ENCODE measurements at places on chromosomes 3 and 15. TPM values are rescaled to one million over a fixed set of nuclear protein-coding genes. Genes with fewer than 3 reads are reported as not detected.

GRCh38 chr3:116186049-116186448 is 259.2 kb downstream of the LSAMP start:
- H3K4me3 ChIP-seq: no peak overlapping the region
- no peaks in the 10 kb centered on the region for H3K27me3 ChIP-seq
- no peaks in the 10 kb centered on the region for H3K4me1 ChIP-seq
- no peak for DNase-seq

DNA sequence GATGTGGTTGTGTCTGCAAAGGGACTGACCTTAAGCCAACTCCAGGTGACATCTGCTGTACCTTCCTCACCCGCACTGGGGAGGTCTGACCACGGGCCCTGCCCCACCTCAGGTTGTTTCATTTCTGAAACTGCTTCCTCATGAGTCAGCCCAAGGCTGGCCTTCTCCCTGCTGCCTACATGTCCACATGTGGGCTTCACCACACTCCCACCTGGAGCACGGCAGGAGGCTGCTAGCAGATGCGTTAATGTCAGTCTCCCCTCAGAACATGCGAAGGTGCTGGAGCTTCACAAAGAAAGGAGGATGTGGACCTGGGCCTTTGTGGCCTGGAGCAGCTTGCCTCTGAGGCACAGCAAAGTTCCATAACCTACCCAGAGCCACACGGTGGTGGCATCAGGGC is 69.4 kb upstream of the PLXNA1 start:
- peak; percentile 61 for DNase-seq
- no peak overlapping the region for H3K27ac ChIP-seq
- H3K36me3 ChIP-seq: no peaks in the 10 kb centered on the region
- H3K4me1 ChIP-seq: no peaks in the 10 kb centered on the region

- no peak overlapping the region for H3K27ac ChIP-seq
- no peaks in the 10 kb centered on the region for H3K36me3 ChIP-seq
- H3K27me3 ChIP-seq: no peaks in the 10 kb centered on the region
- no peaks in the 10 kb centered on the region for H3K4me1 ChIP-seq
- no peak overlapping the region for H3K4me3 ChIP-seq
- no peak for DNase-seq
Observed at GRCh38 chr15:78978601-78979179, 33.8 kb upstream of the CTSH start.

DNA sequence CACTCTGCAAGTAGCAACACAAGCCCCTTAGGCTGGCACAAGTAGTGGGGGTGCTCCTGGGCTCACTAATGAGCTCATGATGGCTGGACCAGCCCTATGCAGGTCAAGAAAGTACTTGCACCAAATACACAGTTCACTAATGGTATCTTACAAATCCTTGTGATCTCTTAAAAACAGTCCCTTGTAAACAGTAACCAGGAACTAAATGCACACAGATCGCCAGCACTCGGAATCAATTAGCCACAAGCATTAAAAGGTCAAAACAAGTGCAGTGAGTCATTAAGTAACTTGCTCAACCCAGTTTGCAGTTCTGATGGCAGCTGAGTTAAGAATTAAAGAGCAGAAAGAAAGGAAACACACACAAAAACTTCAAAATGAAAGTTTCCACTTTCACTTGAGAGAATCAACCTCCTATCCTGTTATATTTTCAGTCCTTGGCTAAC is 43.2 kb downstream of the ARHGEF3 start:
- H3K4me3 ChIP-seq: no peak overlapping the region
- H3K36me3 ChIP-seq: no peaks in the 10 kb centered on the region
- no peak for DNase-seq
- H3K4me1 ChIP-seq: no peaks in the 10 kb centered on the region
- H3K27ac ChIP-seq: no peak overlapping the region
- H3K27me3 ChIP-seq: no peaks in the 10 kb centered on the region

GRCh38 chr3:128524374-128525299 is 31.6 kb upstream of the GATA2 start:
- DNase-seq: no peak
- no peaks in the 10 kb centered on the region for H3K27me3 ChIP-seq
- no peak overlapping the region for H3K4me3 ChIP-seq
- no peaks in the 10 kb centered on the region for H3K36me3 ChIP-seq
- no peak overlapping the region for H3K27ac ChIP-seq

- H3K27ac ChIP-seq: no peak overlapping the region
- no peak overlapping the region for H3K4me3 ChIP-seq
- no peaks in the 10 kb centered on the region for H3K27me3 ChIP-seq
- H3K36me3 ChIP-seq: no peaks in the 10 kb centered on the region
- no peaks in the 10 kb centered on the region for H3K4me1 ChIP-seq
Observed at GRCh38 chr15:51889486-51889885, 60.0 kb downstream of the TMOD3 start.

The SCN5A gene
- 2.0 TPM for total RNA-seq

The ISL2 gene
- not detected for total RNA-seq

The SLC2A2 gene
- total RNA-seq: not detected

DNA sequence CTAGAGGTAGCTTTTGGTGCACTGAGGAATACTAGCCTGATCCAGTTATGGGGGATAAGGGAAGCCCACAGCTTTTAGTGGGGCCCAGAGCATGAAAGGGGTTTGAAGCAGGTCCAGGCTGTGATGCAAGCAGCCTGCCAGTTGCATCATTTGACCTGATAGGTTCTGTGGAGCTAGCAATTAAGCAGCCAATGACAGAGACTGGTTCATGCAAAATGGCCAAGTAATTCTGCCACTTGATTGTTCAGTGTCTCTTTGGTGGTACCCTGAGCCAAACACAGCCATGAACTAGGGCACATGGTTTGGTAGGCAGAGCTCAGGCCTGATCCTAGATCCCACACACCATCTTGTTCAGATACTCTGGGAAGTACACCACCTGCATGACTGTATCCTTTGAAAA is 91.0 kb upstream of the PRR23C start:
- H3K27ac ChIP-seq: no peak overlapping the region
- DNase-seq: no peak
- H3K36me3 ChIP-seq: no peaks in the 10 kb centered on the region

The STXBP5L gene
- not detected for total RNA-seq

DNA sequence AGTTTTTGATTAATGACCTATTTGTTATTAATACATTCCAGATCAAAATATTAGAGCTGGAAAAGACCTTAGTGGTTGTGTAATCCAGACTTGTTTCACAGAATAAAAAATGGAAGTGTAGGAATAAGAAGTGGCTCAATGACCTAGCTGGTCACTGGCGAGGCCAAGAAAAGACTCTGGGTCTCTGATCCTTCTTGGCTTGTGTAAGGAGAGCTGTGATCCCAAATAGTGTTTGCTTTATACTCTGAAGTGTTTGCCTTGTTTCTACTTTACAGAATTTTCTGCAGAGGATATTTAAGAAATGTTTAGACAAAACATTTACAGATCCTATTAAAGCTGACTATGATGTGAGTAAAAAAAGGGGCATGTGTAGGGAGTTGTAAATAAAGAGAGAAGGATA is 7.1 kb downstream of the C3orf85 start:
- H3K4me1 ChIP-seq: no peaks in the 10 kb centered on the region
- H3K36me3 ChIP-seq: no peaks in the 10 kb centered on the region
- H3K27ac ChIP-seq: no peak overlapping the region
- peaks cover 3% of the 10 kb centered on the region for H3K27me3 ChIP-seq
- no peak overlapping the region for H3K4me3 ChIP-seq
- DNase-seq: no peak

GRCh38 chr3:56042326-56042951 is 425.8 kb downstream of the ERC2 start:
- H3K27me3 ChIP-seq: no peaks in the 10 kb centered on the region
- DNase-seq: no peak
- H3K4me1 ChIP-seq: no peaks in the 10 kb centered on the region
- no peak overlapping the region for H3K4me3 ChIP-seq
- no peak overlapping the region for H3K27ac ChIP-seq

GRCh38 chr15:29430831-29431230 is 161.2 kb upstream of the NSMCE3 start:
- DNase-seq: no peak
- H3K27ac ChIP-seq: no peak overlapping the region
- no peaks in the 10 kb centered on the region for H3K27me3 ChIP-seq
- no peak overlapping the region for H3K4me3 ChIP-seq
- H3K36me3 ChIP-seq: no peaks in the 10 kb centered on the region

DNA sequence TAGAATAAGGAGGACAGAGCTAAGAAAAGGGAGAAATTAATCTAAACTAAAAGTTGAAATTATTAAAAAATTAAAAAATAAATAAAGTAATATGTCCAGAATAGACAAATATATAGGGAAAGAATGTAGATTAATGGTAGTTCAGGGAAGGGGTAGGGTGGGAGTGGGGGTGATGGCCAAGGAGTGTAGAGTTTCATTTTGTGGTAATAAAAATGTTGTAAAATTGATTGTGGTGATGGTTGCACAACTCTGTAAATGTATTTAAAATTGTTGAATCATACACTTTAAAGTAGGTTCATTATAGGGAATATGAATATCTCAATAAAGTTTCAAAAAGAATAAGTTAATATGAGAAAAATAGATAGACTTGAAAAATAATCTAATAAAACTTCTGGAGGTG is 21.0 kb upstream of the FNDC3B start:
- H3K4me1 ChIP-seq: no peaks in the 10 kb centered on the region
- no peaks in the 10 kb centered on the region for H3K36me3 ChIP-seq
- no peak overlapping the region for H3K4me3 ChIP-seq

GRCh38 chr3:21142031-21142430 is 609.0 kb downstream of the ZNF385D start:
- no peaks in the 10 kb centered on the region for H3K36me3 ChIP-seq
- no peak overlapping the region for H3K27ac ChIP-seq
- no peak for DNase-seq
- H3K4me3 ChIP-seq: no peak overlapping the region

DNA sequence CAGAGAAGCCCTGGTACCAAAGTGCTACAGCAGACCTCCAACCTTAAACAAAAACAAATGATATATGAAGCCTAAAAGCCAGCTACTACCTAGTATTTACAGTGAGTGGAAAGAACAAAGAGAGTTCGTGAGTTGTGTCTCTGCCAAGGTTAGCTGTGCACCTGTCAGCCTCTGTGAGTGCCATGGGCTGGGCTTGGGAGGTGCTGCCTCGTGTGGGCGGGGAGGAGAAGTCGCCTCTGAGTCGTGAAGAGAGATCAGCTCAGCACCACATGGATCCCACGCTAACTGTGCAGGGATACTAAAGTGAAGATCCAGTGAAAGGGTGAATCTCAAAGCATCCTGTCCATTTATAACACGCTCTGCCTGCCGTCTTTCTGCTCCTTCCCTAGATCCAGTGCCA is 101.9 kb downstream of the CHDH start:
- no peak overlapping the region for H3K27ac ChIP-seq
- no peaks in the 10 kb centered on the region for H3K36me3 ChIP-seq
- H3K4me1 ChIP-seq: no peaks in the 10 kb centered on the region
- DNase-seq: no peak
- H3K27me3 ChIP-seq: no peaks in the 10 kb centered on the region

DNA sequence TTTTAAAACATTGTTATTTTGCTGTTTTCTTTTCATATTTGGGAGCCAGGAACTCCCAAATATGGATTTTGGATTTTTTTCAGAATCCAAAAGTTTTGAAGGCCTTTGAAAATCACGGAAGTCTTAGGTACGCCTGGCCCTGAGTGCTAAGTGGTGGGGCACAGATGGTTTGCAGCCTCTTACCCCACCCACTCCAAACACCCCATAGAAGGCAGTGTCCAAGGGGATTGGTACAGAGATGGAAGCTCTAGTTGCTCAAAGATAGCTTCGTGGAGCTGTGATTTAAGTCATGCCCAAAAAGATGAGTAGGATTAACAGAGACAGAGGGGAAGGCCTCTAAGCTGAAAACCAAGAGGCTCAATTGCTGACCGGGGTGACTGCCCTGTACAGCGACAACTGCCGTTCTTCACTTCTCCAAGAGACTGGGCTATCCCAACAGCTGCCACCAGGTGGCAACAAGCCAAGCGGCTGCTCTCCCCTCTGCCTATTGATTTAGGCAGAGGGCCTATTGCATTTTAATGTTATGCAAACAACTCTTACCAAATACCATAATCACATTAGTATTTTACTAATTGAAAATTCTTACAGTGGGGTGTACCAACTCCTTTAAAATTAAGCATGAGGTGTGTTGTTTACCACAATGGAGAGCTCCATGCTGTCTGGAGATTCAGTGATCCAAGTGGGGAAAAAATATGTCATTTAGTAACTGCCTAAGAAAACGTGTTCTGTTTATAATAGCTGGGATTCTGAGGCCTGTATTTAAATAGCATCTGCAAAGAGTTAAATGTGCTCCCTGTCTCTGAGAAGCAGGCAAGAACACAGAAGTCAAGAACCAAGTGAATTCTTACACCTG is 64.0 kb upstream of the C15orf61 start:
- no peaks in the 10 kb centered on the region for H3K27me3 ChIP-seq
- no peaks in the 10 kb centered on the region for H3K4me1 ChIP-seq

The MEIS2 gene
- total RNA-seq: 58.7 TPM

DNA sequence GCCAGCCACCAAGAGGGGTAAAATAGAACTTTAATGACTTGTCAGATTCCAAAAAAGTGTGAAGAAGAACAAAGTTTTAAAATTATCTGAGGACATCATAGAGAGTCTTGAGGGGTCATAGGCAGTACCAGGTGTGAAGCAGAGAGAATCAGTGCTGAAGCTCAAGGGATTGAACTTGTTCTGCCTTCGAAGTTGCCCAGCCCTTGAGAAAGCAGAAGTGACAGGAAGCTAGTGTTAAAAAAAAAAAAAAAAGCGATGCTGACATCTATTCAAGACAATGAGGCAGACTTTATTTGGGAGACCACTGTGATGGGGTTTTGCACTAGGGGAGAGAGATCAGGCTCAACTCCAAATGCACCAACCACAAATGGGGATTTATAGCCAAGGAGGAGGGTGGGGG is 21.8 kb downstream of the FBXO22 start:
- H3K4me3 ChIP-seq: no peak overlapping the region
- no peak for DNase-seq
- H3K27ac ChIP-seq: no peak overlapping the region
- no peaks in the 10 kb centered on the region for H3K27me3 ChIP-seq

The WDR93 gene
- total RNA-seq: not detected

The LIPC gene
- total RNA-seq: 0.93 TPM

The P2RY13 gene
- total RNA-seq: 2.7 TPM

- no peak overlapping the region for H3K27ac ChIP-seq
- H3K36me3 ChIP-seq: no peaks in the 10 kb centered on the region
- DNase-seq: no peak
Observed at GRCh38 chr3:174233511-174233910, 625.6 kb upstream of the NAALADL2 start.

The FGF12 gene
- 0.91 TPM for total RNA-seq

- no peaks in the 10 kb centered on the region for H3K36me3 ChIP-seq
- H3K27me3 ChIP-seq: no peaks in the 10 kb centered on the region
- H3K27ac ChIP-seq: no peak overlapping the region
Observed at GRCh38 chr3:167437428-167438139, 36.3 kb downstream of the SERPINI2 start.

The NME9 gene
- total RNA-seq: not detected

The ALDH1A2 gene
- total RNA-seq: 10.0 TPM

- no peaks in the 10 kb centered on the region for H3K27me3 ChIP-seq
- H3K27ac ChIP-seq: peak overlapping the region; percentile 42
- H3K36me3 ChIP-seq: no peaks in the 10 kb centered on the region
- H3K4me1 ChIP-seq: peaks cover 4% of the 10 kb centered on the region
- DNase-seq: peak; percentile 96
Observed at GRCh38 chr15:42581272-42581730, 5.9 kb downstream of the STARD9 start.

- no peak for DNase-seq
- no peak overlapping the region for H3K27ac ChIP-seq
- H3K27me3 ChIP-seq: no peaks in the 10 kb centered on the region
Observed at GRCh38 chr3:102290241-102290640, 144.6 kb upstream of the ZPLD1 start.
